Bladder microvascular endothelial cell (primary cell): ENCODE measurements at places on chromosomes 12 and 14. TPM values are rescaled to one million over a fixed set of nuclear protein-coding genes. Genes with fewer than 3 reads are reported as not detected.

KRT3 gene
- total RNA-seq = not detected in 2 replicates

RGS6 gene
- total RNA-seq = not detected in 2 replicates

TBC1D30 gene
- 7.8 and 12.0 TPM in 2 replicates for total RNA-seq

COX14 gene
- 30.6 and 40.3 TPM in 2 replicates for total RNA-seq

TAS2R14 gene
- total RNA-seq = 1.3 and 4.2 TPM in 2 replicates

MYBPC1 gene
- not detected in 2 replicates for total RNA-seq

TMEM132C gene
- not detected in 2 replicates for total RNA-seq

KRT71 gene
- not detected in 2 replicates for total RNA-seq

KRT74 gene
- not detected in 2 replicates for total RNA-seq

PCK2 gene
- 4.4 and 9.4 TPM in 2 replicates for total RNA-seq

RHEBL1 gene
- 1.4 and 2.6 TPM in 2 replicates for total RNA-seq

HOXC5 gene
- not detected in 2 replicates for total RNA-seq
